RWPE2 (cell line): ENCODE measurements at places on chromosomes 11 and 22.

- DNase-seq = no peak
These were observed 1.2 kb downstream of the NDUFC2 start for GRCh38 chr11:78078218-78079167.

DNA sequence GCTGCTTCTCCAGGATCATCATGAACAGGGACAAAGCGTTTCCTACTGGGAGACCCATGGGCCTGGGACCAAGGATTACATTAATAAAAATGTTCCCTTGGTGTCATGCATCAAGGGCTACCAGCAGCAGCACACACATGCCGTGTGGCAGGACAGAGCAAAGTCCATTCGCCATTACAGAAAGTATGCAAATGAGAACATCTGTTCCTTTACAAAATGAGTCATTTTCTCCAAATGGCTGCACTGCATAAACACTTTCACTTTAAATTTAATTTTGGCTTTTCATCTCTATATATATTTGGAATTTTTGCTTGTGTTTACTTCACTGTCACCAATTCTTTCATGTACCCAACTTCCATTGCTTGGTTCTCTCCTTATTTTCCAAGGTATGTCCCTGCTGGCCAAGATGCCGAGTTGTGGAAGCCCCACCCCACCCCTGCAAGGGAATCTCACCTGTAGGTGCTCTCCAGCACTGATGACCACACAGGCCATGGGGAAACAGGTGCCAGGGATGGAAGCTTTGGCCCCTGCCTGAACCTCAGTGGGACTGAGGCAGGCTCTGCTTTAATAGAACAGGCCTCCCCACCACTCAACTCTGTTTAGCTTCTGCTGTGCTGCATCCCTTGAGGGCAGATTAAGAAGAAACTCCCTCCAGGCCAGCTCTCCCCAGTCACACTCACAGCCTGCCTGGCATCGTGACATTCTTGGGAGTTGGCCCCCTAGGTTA, 15.6 kb upstream of the GNAZ start:
- peak; percentile 7 for DNase-seq

DNA sequence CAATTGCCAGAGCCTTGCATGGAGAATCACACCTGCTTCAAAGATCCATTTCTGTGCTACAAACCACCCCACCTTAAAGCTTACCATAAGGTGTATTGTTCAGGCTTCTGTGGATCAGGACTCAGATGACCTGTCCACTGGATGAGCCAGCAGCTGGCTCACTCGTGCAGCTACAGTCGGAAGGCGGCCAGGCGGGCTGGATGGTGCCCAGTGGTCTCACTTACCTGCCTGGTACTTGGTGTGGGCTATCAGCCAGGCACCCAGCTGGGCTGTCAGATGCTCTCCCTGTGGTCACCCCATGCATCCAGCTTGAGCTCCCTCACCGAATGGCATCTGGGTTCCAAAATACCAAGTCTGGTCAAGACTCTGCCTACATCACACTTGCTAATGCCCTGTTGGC, 10.9 kb upstream of the APOBEC3B start:
- DNase-seq = no peak

GRCh38 chr22:40512426-40513136, 123.9 kb downstream of the MRTFA start:
- DNase-seq = no peak

- DNase-seq = no peak
These were observed 740 bp downstream of the GLYATL1 start for GRCh38 chr11:58940028-58940427.

- DNase-seq = no peak
These were observed 15.3 kb downstream of the CLPB start for GRCh38 chr11:72418834-72419560.

DNA sequence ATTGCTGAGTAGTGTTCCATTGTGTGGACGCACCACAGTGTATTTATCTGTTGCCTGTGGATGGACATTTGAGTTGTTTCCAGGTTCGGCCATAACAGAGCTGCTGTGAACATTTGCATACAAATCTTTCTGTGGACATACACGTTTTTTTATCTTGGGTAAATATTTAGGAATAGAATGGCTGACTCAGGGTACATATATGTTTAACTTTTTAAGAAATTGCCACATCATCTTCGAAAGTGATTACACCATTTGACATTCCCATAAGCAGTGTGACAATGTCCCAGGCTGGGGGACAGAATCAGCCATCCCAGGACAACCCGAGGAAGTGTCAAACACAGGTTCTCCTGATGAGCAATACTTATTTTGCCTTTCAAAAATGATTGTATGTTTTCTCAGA, 87.9 kb downstream of the OSBP2 start:
- no peak for DNase-seq

DNA sequence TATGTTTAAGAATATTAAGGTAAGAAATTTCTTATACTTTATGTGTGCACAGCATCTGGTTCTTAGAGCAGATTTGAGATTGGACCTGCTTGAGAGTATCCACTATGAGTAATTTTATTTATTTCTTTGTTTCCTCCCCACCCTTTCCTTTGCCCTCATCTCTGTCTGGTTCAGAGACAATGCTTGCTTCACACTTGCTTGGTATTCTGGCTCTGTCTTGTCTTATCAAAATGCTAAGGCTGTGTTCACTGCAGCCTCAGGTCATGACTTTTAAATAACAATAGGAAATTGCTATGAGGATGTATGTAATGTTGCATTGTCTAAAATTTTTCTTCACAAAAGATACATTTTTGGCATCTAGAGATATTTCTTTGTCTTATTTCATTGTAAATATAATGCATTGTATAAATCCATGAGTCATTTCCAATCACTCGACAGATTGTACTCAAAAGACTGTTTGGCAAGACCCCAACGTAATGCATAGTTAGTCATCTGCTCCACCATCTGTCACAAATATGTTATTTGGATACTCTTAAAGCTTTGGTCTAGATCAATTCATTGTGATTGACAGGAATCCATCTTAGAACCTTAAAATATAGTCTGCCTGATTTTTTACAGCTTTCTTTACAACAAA, 395.7 kb downstream of the AASDHPPT start:
- no peak for DNase-seq

DNA sequence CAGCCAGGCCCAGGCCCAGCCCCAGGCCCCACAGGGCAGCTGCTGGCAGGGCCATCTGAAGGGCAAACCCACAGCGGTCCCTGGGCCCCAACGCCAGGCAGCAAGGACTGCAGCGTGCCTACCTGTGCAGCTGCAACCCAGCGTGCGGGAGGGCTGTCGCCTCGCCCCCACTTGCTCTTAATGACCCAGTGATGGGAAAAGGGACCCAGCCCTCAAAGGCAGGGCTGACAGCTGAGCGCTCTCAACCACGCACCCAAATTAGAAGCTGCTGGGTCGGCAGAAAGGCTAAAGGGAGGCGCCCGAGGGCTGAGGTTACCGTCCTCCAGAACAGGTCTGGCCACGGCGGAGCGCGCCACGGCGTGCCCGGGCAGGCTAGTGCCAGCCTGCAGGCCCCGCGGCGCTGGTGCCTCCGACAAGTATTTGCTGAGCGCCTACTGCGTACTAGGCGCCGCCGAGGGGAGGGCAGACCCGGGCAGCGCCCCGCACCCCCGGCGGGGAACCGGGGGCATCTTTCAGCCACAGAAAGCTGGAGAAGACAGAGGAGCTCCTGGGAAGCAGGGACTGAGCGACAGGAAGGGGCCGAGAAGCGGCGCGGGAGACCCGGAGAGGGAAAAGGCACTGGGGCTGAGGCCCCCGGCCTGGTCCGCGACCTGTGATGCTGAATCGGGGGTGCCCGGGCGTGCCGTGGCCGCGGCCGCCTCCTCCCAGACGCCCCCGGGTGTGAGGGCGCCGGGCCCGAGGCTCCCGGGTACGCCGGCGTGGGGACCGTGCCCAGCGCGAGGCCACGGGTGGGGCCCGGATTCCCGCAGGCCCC, 773 bp downstream of the HRAS start:
- peak; percentile 91 for DNase-seq

DNA sequence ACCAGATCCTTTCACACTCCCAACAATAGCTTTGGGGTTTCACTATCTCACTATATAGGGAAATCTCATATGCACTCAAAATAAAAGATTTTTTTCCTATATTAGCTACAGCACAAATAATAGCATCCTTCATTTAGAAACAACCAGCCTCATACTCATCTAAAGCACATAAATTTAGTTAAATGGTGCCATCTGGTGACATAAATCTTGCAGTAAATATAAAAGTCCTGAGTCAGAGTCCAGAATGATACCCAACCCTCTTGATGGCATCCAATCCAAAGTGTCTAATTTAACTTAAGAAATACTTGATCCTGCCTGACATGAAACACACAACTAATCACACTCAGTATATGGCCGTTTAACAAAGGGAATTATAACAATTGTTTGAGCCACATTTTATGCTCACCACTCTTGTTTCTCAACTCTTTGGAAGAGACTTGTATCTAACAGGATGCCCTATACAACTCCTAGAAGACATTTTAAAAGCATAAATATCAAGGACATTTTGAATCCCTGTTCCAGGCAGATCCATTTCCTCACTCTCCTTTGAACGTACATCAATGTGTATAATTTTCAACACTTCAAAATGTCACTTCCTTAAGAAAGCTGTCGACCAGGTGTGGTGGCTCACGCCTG, 36.2 kb downstream of the DLG2 start:
- no peak for DNase-seq

- no peak for DNase-seq
These were observed 1.5 kb downstream of the KIF18A start for GRCh38 chr11:28106353-28107043.

GRCh38 chr11:2558397-2558796, 113.6 kb downstream of the KCNQ1 start:
- DNase-seq = no peak

GRCh38 chr22:41687901-41688364, 734 bp downstream of the SNU13 start:
- no peak for DNase-seq

GRCh38 chr11:65329478-65329877, 4.2 kb upstream of the DPF2 start:
- no peak for DNase-seq

DNA sequence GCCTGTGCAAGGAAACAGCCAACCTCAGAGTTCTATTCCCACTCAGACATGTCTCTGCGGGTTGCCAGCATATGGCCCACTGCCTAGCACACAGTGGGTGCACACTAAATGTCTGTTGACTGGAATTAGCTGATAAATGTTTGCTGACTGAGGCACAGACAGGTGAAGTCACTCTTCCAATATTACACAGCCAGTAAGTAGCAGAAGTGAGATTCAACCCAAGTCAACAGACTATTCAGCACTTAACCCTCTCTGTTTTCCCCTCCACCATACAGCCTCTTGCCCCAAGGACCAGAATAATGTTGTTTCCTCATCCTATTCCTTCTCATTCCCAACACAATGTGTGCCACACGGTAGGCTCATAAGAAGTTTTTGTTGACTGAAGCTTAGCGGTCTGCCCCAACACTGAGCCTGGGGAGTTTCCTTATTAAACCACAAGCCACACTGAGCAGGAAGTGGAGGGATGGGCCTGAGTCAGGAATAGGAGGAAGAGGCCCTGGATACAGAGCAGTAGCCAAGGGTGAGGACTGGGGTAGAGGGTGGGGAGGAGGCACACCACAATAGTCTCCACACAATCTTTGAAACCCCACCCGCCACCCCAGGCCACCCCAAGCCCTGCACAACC, 15.7 kb upstream of the IL10RA start:
- no peak for DNase-seq

GRCh38 chr11:61058583-61059259, 43.6 kb upstream of the CD5 start:
- peak; percentile 5 for DNase-seq
